ENCODE measurements at places on chromosomes 4 and X.

DNA sequence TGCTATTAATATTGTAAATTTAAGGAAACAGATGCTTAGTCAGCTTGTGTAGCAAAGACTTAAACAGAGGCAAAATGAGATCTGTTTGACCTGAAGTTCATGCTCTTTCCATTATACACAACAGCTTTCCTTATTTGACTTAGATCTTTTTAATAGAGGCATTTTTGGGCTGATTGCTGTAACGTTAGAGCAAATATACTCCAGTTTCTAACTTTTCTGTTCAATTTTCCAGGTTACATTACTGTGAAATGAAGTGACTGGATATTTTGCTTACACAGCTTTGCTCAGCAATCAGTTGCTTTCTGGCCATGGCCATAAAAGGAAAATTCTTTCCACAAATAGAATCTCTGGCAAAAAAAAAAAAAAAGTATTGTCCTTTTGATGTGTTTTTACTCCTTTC lies 146.2 kb downstream of the PCDH7 start:
- DNase-seq, result no peak

- no peak for DNase-seq
Measured at GRCh38 chr4:81215931-81216330, 909 bp upstream of the PRKG2 start.

DNA sequence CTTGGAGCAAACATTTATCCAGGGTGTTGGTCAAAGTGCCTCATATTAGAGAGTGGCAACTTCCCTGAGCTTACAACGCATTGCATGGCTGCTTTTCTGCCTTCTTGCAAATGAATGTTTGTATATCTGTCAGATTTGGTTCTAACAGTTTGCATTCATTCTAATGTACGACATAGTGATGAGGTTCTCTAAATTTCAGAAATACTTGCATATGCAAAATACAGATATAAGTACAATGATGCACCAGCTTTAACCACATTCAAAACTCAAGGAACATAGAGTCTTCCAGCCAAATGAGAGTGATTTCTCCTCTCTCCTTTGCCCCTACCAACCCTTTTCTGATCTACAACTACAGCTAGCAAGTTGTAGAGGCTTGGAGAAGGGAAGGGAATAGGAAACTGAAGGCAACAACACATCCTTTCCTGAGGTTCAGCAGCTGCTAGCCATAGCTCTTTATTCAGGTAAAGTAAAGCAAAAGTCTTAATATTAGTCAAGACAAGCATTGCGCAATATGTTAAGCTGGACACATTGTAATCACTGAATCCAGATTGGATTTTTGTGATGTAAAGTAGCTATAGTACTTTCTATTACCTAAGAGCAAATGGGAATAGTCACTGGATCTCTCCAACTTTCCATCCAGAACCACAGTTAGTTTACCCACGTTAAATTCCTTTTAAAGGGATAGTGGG lies 6.3 kb downstream of the TKTL2 start:
- DNase-seq, result no peak

GRCh38 chr4:92236877-92237276 lies 66.9 kb upstream of the GRID2 start:
- no peak for DNase-seq

All from cortex of kidney (tissue), 1 donor.